ENCODE measurements at places on chromosomes 12 and 14.

DNA sequence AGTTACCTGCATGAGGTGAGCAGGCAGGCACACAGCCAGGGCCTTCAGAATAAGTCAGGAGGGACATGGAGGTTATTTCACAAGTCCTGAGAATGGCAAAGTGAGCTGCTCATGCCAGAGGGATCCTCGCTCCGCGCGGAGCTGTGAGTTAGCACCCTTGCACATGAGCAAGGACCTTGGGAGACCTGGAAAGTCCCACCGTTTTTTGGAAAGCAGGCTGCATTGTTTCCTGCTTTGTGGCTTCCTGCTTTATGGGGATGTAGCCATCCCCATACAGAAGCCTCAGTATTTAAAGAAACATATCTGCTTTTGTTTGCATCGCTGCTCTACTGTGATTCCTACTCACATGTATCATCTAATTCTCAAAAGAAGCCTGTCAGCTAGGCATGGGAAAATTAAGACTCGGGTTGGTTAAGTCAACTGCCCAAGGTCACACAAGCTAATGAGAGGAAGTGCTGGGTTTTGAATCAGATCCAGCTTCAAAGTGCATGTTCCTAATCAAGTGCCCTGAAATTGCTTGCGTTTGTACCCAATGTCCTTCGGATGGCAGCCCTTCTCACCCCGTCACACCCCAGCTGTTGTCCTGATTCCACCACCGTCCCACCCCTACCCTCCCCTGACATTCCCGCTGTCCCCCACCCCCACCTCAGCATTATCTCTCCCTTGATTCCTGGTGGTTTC lies 106.2 kb downstream of the CRACR2A start:
- no peak for DNase-seq

DNA sequence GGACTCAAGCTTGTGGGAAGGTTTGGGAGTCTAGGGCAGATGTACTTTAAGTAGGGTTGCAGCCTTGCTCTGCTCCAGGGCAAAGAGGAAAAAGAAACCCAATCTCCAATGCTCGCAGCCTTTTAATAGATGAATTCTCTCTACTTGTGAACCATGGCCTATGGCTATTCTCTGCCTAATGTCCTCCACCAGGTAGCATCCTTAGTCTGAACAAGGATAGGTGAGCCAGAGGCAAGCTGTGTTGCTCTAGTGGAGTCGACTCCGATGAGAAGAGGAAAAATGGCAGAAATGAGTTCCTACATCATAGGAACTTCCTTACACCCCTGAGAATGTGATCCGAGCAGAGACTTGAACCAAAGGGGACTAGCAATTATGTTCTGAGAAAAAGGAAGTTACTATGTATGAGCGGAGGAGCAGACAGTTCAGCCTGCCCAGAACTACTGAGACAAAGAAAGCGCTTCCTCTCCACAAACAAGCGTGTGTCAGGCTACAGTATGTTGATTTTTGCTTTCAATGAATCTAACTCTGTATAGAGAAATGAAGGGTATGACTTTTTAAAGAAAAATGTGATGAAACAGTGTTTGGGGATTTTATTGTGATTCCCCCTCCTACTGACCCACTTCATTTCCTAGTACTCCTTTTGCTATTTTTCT lies 153.6 kb upstream of the ARID2 start:
- no peak for DNase-seq

DNA sequence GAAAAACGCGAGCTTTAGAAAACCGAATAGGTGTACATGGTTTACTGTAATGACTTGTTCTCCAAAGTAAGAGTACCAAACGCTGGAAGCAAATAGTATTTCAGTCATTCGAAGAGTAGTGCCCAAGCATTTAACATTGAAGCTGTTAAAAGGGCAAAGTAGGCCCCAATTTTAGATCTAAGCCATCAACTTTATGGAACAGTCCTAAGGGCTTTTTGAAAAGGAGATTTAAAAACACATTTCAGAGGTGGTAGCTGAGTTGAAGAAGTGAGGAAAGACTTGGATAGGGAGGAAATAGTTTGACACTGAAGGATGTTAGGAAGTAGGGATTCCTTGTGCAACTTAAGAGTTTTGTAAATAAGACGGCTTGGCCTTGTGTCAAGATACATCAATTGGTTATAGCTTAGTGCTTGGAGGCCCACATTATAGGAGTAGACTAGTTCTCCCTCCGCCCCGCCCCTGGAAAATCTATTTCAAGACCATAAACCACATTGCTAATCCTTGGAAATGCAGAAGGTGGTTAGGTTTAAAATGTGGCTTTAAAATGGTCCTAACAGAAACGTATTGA lies 783 bp upstream of the TUBA1B start:
- DNase-seq = no peak

GRCh38 chr14:71238835-71239234 lies 331.6 kb downstream of the PCNX1 start:
- DNase-seq = no peak

DNA sequence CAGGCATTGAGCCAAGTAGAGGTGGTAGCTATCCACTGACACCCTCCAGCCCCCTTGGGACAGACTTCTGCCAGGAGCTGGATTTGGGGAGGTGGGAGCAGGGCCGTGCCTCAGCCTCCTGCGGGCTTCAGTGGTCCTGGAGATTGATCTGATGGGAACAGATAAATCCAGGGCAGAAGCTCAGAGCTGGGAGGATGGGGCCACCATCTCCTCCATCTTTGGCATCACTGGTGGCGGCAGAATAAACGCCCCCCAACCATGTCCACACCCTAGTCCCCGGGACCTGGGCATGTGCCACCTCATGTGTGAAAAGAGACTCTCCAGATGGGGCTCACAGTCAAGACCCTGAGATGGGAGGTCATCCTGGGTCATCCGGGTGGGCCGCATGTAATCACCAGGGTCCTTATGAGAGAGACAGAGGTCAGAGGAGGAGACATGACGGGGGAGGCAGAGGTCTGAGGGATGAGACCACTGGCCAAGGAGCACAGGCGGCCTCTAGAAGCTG lies 209.6 kb upstream of the RTL1 start:
- no peak for DNase-seq

- no peak for DNase-seq
Observed at GRCh38 chr12:51413791-51414190, 10.8 kb upstream of the SLC4A8 start.
